Effector memory CD8-positive, alpha-beta T cell (primary cell): ENCODE measurements at places on chromosomes 7 and 10.

- DNase-seq: no peak
Measured at GRCh38 chr7:122833888-122834570, 52.2 kb downstream of the CADPS2 start.

- no peak for DNase-seq
Measured at GRCh38 chr7:91287371-91288084, 23.3 kb downstream of the FZD1 start.

- no peak for DNase-seq
Measured at GRCh38 chr7:107579554-107579884, 527 bp upstream of the BCAP29 start.

DNA sequence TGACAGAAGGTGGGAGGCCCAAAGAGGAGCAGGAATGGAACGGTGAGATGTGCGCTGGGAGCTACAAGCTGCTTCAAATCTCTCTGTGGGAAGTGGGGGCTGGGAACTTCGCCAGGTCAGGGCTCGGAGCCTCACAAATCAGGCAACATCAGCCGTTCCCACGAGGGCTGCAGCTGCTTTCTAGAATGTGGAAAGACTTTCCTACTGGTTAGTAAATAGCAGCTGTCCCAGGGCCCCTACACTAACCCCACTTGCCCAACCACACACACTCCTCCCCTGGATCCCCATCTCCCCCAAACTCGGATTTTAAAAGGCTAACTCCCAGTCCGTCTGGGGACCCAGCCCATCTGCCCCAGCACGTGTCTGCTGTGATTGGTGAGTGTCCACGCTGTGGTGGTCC, 40.6 kb upstream of the PITRM1 start:
- DNase-seq: no peak

GRCh38 chr7:13725591-13725990, 263.9 kb downstream of the ETV1 start:
- DNase-seq: no peak

GRCh38 chr7:8051373-8051772, 82.8 kb downstream of the GLCCI1 start:
- no peak for DNase-seq

GRCh38 chr7:149369497-149369896, 91.4 kb downstream of the ZNF777 start:
- DNase-seq: no peak

DNA sequence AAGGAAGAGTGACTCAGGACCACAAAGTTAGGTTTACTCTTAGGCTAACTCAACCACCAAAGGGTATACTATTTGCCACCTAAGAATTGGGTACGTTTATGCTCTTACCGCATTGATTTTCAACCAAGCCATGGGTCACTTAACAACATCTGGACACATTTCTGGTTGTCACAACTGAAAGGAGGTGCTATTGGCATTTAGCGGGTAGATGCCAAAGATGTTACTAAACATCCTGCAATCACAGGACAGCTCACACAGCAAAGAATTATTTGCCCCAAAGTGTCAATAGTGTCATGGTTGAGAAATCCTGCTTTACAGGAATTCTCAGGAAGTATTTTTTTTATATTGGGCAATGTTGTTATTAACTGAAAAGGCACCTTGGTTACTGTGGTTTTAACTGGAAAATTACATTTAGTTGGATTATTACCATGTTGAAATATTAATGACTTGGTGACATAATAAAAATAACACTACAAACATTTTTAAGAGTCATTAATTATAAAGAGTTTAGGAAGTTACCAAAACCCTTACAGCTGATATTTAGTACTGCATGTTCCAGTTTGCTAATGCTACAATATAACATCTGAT, 185.0 kb upstream of the TMEM196 start:
- DNase-seq: no peak

DNA sequence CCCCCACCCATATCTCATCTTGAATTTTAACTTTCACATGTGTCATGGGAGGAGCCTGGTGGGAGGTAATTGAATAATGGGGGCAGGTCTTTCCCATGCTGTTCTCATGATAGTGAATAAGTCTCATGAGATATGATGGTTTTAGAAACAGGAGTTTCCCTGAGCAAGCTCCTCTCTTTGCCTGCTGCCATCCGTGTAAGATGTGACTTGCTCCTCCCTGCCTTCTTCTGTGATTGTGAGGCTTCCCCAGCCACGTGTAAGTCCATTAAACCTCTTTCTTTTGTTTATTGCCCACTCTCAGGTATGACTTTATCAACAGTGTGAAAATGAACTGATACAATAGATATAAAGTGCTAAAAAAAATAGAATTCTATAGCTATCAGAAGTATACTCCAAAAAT, 168.8 kb downstream of the CXCL12 start:
- DNase-seq: no peak

GRCh38 chr10:44936314-44936975, 23.2 kb upstream of the RASSF4 start:
- no peak for DNase-seq

DNA sequence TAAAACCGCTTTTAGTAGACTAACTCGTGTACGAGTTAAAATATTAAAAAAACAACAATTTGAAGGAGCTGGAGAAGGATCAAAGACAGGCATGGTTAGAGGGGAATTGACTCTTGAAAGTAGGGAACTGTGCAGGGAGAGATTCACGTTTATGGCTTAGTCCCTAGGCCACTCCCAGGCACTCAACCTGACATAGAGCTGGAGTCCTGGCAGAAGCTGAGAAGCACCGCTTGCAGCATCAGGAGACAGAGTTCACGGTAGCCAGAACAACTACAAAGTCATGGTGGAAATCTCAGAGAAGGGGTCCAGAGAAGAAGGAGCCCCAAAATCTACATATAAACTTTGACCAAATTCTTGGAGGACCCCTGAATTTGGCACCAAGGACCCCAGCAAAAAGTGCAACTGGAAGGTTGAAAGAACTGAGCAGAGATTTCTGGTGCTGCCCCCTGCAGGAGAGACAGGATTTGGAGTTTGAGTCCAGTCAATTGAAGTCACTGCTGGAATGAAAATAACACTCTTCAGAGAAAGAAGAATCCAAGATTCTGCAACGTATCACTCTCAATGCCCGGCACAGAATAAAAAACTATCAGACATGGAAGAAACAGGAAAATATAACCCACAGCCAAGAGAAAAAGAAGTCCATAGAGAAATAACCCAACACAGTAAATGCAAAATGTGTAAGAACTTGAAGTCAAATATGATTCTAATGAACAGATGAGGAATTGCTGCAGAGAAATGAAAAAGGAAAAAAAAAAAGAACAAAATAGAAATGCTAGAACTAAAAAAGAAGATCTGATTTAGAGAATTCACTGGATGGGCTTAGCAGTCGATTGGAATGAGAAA, 493.3 kb upstream of the PODXL start:
- DNase-seq: no peak

DNA sequence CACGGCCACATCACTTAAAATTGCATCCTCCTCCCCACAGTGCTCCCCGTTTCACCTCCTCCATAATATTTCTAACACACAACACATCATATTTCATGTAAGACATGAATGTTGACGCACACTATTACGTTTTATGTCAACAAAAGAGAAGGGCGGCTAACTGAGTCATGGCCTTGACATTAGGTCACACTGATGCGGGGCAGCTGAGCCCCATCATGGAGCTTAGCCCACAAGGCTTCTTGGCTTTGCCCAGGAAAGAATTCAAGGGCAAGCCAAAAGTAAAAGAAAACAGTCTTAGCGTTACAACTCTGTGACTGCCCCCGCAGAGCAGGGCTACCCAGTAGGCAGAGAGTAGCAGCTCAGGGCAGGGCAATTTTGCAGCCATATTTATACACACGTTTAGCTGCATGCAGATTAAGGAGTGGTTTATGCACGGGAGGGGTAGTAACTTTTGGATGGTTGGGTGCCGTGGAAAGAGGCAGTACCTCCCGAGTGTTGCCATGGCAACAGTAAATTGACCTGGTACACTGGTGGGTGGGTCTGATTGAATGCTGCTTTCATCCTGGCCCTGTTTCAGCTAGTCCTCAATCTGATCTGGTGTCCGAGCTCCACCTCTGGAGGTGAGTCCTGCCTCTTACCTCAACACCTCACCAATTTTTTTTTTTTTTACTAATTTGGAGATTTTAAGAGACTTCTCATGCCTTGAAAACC, 156.2 kb upstream of the FRMD4A start:
- DNase-seq: no peak

DNA sequence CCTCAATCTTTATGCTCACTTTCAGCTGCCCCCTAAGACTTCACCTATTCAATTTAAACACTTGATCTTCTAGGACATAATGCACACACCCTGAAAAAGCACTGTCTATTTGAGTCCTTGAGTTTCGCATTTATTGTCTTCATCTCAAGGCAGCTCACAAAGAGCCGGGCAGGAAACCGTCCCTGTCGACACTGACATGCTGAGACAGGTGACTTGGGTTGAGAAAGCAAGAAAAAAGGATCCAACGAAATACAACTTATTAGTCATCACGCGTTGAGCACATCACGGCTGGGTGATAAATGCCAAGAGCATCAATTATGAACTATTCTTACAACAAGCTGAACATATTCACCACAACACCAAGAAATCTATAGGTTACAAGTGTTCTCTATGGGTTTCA, 91.1 kb downstream of the CALN1 start:
- no peak for DNase-seq

- no peak for DNase-seq
Measured at GRCh38 chr7:99008921-99009530, 130.7 kb downstream of the TRRAP start.
